Left ventricle myocardium superior (tissue), 1 donor: ENCODE measurements at places on chromosomes 4 and X. TPM values are rescaled to one million over a fixed set of nuclear protein-coding genes. Genes with fewer than 3 reads are reported as not detected.

ATP1B4 gene
- not detected for total RNA-seq

MAGEA1 gene
- total RNA-seq = not detected

PAGE2B gene
- not detected for total RNA-seq

DNA sequence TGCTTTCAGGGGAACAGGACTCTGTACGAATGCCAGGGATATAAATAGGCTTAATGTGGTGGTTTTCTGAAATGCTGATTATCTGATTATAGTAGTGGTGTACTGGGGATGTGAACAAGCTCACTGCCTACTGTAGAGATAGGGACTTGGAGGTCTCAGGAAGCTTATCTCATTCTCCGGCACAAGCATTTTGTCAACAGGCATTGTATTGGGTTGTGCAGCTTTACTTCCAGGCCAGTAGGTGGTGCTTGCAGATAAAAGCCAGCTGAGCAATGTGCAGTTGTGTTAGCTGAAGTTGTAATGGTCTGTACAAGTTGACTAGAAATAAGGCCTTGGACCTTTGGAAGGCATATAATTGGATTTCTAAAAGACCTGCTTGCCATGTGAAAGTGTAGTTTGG is 49.5 kb upstream of the TMLHE start:
- no peak for DNase-seq

DNA sequence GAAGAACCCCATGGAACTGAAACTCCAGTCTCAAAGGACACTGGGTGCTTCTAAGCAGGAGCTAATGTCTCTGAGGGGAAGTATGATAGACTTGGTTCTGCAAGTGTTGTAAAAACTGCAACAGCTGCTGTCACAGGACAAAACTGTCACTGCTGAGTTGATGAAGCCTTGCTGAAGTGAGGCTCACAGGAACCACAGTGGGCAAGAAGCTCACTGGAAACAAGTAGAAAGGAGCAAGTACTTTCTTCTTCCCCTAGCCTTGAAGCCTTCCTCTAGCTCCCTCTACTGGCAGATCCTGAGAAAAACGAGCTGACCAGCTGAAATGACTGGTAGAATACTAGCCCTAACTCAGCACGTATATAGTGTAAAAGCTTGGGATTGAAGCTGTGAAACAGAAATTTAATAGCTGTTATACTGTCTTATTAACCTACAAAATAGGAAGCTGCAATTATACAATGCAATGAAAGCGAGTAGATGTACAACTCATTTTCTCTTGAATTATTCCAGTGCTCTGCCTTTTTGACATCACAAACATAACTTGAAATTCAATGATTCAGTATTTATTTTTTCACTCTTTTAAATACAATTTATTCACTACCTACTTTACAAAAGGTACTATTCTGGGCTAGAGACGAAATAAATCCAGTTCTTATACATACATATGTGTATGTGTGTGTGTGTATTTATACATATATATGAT is 91.4 kb downstream of the GABRB1 start:
- DNase-seq = no peak

DNA sequence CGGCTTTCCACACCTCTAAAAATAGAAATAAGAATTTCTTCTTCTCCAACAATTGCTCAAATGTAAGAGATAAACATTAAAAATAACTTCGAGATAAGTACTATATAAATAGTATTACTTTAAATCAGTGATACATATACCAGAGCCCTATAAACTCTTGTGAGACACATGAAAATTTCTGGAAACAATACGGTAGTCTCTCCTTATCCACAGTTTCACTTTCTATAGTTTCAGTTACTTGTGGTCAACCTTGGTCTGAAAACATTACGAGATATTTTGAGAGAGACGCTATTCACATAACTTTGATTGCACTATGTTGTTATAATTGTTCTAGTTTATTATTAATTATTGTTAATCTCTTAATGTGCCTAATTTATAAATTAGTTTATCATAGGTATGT is 101.5 kb upstream of the CXXC4 start:
- DNase-seq = no peak

- no peak for DNase-seq
Measured at GRCh38 chr4:105944540-105944939, 49.3 kb downstream of the NPNT start.
